ENCODE measurements at places on chromosomes 12 and 14.

DNA sequence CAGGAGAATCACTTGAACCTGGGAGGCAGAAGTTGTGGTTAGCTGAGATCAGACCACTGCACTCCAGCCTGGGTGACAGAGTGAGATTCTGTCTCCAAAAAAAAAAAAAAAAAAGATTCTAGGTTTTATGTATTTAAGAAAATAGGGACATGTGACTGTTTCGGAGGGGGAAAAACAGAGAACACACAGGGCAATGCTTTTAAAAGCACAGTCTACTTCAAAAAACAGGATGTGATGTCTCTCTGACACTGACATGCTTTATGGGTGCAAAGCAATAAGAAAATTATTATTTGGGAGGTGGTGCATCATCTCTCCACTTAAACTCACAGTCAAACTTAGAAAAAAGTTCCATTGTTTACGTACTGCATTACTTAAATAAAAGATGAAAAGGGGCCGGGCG lies 28.7 kb downstream of the CLIP1 start:
- DNase-seq, result no peak

- no peak for DNase-seq
These were observed 495.1 kb downstream of the APAF1 start for GRCh38 chr12:99140017-99140720.

DNA sequence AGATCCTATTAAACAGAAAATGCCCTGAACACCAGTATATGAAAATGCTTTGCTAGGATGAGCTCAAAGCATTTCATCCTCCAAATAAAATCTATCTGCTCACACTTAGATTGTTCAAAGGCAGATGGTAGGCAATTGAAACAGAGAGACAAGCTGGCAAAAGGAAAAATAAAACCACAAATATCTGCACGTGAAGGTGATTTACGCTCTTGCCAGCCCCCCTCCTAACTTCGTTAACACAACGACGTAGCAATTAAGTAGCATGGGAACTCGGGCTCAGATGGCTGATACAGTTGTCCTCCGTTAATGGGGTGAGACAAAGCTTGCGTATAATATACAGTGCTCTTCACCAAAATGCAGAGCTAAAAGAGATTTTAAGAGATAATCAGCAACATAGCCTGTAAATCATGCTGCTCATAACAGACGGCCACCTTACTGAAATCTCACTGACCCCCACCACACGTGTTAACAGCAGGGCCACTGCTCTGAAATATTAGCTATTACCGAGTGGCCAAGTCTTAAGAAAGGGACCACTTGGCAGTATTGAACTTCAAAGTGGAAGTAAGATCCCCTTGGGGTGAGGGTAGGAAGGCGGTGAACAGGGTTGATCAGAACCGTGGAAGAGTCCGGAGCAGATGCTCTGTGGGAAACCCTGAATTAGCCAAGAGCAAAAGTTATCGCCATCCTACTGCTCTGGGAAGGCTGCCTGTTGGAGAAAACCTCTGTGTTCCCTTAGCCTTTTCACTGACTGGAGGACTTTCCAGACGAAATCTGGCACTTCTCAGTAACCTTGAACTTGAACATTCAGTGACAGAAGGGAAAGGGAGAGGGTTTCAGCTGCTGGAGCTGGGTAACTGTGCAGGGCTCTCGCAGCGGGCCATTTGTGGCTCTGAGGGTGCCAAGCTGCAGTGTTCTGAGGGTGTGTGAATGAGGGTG lies 23.1 kb downstream of the ETV6 start:
- DNase-seq, result peak; percentile 9

DNA sequence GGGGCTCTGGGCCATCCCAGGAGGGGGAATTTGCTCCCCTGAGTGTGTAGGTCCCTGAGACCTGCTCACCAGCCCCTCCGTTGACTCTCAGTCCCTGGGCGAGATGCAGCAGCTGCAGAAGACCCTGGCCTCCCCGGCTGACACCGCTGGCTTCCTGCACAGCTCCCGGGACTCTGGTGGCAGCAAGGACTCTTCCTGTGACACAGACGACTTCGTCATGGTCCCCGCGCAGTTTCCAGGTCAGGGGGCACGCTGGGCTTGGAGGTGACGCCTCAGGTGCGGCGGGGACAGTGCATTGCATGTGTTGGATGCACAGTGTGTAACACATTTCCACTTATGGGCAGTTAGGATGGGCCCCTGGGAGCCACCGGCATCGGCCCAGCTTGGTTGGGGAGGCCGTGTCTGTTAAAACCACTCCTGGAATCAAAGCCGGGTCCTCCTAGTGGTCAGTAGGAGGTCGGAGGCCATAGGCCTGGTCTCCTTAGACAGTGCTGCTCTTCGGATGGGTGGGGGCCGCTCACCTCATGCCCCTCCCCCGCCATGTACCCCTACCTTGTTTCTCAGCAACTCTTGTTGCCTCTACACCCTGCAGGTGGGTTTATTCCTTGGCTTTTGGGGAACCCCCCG lies 17.1 kb upstream of the PUS1 start:
- DNase-seq, result no peak

DNA sequence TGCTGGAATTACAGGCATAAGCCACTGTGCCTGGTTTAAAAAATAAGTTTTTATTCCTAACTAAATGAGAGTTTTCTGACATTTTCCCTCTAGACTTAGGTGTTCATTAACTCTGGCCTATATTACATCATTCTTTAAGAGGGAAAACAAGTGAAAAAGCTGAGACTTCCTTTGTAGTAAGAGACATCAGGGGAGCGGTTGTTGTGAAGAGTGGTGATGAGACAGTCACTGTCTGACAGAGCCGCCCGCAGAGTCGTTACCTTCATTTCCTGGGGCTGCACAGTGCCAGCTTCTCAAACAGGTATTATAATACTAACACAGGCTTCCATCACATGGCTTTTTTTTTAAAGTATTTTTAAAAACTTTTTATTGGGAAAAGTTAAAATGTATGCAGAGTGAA lies 19.7 kb upstream of the TDRD9 start:
- DNase-seq, result no peak

DNA sequence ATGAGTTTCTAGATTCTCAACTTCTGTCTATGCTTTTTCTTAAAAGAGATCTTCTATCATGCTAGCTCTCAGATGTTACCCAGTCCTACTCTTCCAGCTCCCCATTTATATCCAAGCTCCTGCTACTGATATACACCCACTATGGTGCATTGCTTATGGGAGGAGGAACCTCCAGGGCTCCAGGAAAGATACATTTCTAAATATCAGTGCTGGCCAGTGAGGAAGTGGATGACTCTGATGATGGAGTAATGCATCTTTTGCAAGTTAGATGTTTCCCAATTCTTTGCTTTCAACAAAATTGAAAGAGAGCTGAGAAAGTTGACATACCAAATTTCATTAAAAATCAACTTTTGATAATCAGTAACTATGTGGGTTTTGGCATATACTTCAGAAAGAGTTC lies 105.7 kb upstream of the RESF1 start:
- DNase-seq, result peak; percentile 20

All from cardiac fibroblast (primary cell).